ENCODE measurements at places on chromosomes 3 and 15.

- no peak for DNase-seq
Observed at GRCh38 chr3:98824256-98824655, 61.1 kb downstream of the ST3GAL6 start.

DNA sequence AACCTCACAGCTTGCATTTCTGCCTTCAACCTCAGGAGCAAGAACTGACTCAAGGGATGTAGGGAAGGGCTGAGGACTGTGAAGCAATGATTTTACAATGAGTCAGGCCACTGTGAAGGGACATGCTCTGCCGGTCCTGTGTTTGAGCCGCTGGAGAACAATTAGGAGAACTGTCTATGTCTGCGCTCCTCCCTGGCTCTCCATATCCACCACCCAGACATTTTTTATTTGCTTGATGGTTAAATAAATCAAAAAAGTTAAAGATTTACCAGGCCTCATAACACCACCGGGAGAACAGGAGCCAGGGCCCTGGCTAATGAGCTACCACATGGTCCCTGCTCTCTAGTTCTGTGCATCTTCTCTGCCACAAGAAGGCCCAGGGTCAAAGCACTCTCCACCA, 29.6 kb downstream of the SEC61A1 start:
- no peak for DNase-seq

GRCh38 chr3:141127344-141128125, 76.4 kb downstream of the SPSB4 start:
- no peak for DNase-seq

- DNase-seq: no peak
Observed at GRCh38 chr15:72472992-72473610, 1.0 kb upstream of the ARIH1 start.

- peak; percentile 87 for DNase-seq
Observed at GRCh38 chr15:100349696-100350433, 8.1 kb upstream of the ADAMTS17 start.

- no peak for DNase-seq
Observed at GRCh38 chr3:190825386-190826016, 37.0 kb downstream of the GMNC start.

DNA sequence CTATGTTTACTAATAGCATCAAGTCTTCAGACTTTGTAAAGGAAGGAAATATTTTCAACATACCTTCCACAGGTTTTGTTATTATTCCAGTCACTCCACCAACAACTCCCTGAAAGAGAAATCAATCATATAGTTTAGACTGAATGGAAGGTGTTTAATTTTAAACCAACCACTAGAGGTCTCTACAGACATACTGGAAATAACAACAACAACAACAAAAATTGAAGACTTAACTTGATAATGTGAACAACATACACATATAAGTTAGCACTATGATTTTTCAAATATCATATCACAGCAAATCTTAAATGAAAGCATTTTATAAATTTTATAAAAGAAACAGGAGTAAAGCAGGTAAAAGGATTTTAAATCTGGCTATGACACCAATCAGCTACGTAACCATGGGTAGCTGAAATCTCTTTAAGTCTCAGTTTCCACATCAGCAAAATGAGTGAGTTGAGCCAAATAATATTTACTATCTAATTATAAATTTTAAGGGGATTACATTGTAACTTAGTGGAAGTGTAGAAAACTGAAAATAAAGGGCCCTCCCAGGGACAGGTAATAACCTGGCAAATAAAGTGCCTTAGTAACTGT, 188.2 kb downstream of the VPS13C start:
- no peak for DNase-seq

GRCh38 chr3:30630238-30631030, 24.0 kb downstream of the TGFBR2 start:
- DNase-seq: no peak

DNA sequence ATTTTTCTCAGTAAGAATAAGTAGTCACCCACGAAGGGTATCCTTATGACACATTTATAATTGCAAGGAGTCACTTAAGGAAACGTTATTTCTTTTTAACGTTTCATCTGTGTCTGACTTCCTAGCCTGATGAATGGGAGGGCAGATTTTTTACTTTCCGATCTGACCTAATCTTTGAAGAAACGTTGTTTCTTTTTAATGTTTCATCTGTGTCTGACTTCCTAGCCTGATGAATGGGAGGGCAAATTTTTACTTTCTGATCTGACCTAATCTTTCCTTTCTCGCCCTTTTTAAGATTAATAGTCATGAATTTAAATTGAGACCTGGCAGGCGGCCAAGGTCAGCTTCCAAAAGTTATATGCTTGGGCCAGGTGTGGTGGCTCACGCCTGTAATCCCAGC, 3.0 kb upstream of the KLHL6 start:
- no peak for DNase-seq

DNA sequence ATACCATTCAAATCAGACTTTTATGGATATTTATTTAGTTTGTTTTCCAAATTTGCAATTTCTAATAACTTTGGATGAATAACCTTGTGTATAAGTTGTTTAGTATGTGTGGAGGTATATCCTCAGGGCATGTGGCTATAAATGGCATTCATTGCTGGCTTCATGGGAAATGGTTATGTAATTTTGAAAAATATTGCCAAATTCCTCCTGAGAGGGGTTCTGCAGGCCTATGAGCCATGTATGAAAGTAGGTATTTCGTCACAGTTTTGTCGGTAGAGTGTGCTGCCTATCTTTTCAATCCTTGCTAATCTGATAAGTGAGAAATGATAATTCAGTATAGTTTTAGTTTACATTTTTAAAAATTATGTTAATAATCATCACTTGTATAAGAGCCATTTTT, 256.4 kb upstream of the ZNF385D start:
- no peak for DNase-seq

GRCh38 chr3:165346503-165346902, 150.3 kb upstream of the SLITRK3 start:
- no peak for DNase-seq

DNA sequence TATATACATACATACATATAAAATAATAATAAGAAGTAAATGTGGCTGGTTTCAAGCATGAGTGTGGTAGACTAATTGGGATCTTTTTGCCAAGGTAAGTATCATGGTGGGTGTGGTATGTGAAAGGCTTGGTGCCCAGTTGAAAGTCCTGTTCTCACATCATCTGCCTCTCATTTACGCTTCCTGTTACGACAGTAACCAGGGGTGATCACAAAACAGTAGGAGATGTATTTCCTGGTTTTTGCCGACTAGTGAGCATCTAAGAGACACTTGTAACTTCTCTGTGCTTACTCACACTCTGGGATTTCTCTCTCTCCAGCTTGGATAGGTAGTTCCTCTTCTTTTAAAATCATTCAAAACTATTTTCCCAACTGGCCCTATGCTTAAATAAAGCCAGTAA, 1028.3 kb upstream of the NR2F2 start:
- DNase-seq: no peak

DNA sequence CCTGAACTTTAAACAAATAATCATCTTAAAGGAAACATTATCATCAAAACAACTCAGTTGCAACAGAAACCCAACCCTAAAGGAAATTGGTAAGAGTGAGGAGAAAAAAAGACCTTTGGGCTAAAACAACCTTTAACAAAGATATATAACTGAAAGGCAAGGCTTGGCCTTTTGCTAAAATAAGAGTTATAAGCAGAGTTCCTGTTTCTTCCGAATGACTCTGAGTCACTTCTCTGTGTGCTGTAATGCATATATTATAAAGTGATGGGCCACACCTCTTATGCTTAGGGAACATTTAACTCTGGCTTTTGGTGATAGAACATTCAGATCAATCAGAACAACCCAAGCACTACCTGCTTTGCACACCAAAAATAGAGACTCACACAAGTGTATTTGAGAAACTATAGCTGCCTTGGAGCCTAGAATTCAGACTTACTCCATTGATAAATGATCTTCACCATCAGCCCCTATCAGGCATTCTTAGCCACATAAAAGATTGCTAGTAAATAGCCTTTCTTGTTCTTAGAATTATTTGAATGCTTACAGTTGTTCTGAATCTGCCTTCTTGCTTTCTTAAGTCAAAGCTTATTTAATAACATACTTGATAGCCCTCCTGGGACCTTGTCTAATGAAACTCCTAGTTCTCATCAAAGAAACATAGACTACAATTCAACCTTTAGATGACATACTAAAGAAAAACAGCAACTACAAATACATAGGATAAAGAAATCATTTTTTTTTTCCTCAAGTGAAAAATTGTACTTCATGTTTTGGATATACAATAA, 294.2 kb upstream of the SEMA6D start:
- no peak for DNase-seq

- DNase-seq: no peak
Observed at GRCh38 chr3:6540981-6541380, 319.9 kb upstream of the GRM7 start.

- no peak for DNase-seq
Observed at GRCh38 chr3:188522115-188522514, 368.2 kb downstream of the LPP start.

GRCh38 chr15:89299896-89300295, 34.7 kb downstream of the POLG start:
- no peak for DNase-seq
